Brain microvascular endothelial cell (primary cell): ENCODE measurements at places on chromosomes 4 and X.

- DNase-seq = no peak
Measured at GRCh38 chr4:67573193-67573592, 14.7 kb downstream of the STAP1 start.

DNA sequence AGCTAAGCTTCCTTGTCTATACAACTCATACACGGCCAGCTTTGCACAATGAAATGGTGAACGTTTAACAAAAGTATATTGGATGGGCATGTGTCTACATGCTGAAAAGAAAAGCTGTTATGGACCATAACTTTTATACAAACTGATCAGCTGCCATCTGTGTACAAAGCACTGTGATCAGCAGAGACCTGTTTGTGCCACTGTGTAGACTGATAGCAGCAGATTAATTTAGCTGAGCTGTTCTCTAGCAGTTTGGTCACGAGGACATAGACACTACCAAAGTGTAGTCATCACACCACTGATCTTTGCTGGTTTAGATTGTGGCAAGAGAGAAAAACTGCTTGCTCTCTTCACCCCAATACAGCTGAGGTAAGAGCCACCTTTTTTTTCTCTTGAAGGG lies 124.5 kb downstream of the RAPGEF2 start:
- peak; percentile 11 for DNase-seq

GRCh38 chrX:95156566-95156965 lies 1482.6 kb downstream of the FAM133A start:
- no peak for DNase-seq

- no peak for DNase-seq
Measured at GRCh38 chrX:150038986-150039599, 100.8 kb upstream of the EOLA2 start.

- DNase-seq = no peak
Measured at GRCh38 chrX:113962343-113962742, 621.5 kb upstream of the HTR2C start.

- DNase-seq = no peak
Measured at GRCh38 chr4:129046055-129046959, 47.0 kb downstream of the SCLT1 start.

DNA sequence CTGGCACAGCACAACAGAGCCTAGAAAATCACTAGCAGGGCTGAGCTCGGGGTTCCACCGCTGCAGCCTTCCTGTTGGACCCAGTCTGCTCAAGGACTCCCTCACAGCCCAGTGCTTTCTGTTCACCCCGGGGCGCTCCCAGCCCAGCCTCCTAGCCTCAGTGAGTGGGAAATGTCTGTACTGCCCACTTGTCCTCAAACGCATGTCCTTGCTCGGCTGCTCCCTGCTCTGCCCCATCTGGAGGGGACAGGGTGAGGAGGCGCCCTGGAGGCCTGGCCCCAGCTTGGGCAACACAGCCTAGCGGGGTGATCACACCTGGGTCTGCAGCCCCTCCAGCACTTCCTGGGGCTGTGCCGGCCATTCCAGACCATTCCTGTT lies 11.9 kb upstream of the CCNQ start:
- DNase-seq = no peak
